ENCODE measurements at places on chromosomes 2 and 18.

GRCh38 chr2:21317131-21317530 lies 193.4 kb downstream of the TDRD15 start:
- DNase-seq = peak; percentile 67

DNA sequence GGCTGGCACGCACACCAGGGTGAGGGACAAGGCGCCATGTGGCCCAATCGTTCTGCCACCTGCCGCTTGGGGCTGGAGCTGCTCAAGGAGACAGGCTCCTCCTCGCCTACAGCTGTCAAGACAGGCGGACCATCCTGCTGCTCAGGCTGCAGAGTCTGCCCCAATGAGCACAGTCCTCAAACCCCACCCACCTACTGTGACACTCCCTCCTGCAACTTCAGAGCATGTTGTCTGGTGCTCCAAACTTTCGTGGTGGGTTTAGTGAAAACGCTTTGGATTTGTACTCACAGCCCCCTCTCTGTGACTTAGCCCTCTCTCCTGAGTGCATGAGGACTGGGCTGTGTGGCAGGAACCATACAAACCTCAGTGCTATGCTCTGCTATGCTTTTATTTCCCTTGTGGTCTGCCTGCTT lies 23.2 kb upstream of the SLC35F6 start:
- peak; percentile 73 for DNase-seq

DNA sequence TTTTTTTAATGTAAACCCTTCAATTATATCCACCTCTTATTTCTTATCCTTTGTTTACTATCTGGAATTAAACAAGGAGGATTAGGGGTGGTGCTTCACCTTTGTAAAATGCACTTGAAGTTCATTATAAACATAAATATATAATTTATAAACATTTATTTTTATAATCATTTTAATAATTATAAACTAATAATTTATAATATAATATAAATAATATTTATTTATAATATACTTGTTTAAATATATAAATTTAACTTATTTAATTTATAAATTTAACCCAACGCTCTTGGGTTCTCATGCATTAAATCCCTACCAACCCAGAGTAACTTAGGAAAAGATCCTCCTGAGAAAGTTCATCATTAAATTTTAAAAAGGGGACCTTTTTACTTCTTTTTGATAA lies 452.5 kb downstream of the PTPRM start:
- no peak for DNase-seq

- no peak for DNase-seq
Observed at GRCh38 chr2:126669772-126670171, 13.8 kb downstream of the GYPC start.

- peak; percentile 4 for DNase-seq
Observed at GRCh38 chr2:132651115-132652045, 18.6 kb downstream of the LYPD1 start.

GRCh38 chr2:72883356-72883962 lies 3.7 kb upstream of the SPR start:
- peak; percentile 28 for DNase-seq

DNA sequence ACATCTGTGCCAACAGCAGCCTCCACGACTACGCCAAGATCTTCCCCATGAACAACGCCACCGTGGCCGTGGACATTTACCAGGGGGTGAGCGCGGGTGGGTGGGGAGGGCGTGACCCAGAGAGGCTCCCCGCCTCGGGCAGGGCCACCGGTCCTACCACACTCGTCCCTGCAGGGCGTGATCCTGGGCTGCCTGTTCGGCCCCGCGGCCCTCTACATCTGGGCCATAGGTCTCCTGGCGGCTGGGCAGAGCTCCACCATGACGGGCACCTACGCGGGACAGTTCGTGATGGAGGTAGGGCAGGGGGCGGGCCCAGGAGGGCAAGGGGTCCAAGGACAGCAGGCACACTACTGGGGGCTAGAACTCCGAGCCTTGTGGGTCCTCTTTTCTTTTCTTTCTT lies 8.5 kb upstream of the CTDSP1 start:
- DNase-seq = no peak

DNA sequence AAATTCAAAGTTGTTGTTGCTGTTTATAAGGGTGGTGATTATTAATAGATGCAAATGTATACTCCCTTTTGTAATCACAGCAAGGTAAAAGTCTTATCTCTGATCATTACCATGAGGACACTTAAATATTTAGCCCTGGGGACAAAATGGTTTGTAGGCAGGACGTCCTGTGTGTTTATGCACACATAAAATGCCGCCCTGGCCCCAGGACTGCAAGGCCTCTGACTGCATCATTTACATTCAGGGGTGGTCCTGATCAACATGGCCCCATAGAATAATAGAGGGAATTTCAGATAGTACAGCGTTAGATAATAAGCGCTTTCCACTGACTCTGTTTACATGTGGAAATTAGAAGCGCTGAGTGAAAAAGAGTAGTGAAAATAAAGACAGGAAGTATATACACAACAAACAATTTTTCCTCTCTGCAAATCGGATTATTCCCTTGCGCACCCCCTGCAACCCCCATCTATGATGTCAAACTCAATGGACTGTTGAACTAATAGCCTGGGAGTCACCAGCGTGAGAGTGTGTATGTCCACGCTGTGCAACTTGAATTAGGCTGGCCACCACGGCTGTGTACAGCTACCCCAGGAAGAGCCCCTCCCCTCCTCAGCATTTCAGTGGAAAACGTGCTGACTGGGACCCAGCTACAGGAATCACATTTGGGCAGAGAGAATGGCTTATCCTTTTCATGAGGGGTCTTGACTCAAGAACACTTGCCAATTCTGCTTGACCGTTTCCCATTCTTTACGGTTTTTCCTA lies 291.5 kb downstream of the SOX11 start:
- no peak for DNase-seq

GRCh38 chr2:219495531-219496122 lies 3.1 kb upstream of the GMPPA start:
- peak; percentile 81 for DNase-seq

DNA sequence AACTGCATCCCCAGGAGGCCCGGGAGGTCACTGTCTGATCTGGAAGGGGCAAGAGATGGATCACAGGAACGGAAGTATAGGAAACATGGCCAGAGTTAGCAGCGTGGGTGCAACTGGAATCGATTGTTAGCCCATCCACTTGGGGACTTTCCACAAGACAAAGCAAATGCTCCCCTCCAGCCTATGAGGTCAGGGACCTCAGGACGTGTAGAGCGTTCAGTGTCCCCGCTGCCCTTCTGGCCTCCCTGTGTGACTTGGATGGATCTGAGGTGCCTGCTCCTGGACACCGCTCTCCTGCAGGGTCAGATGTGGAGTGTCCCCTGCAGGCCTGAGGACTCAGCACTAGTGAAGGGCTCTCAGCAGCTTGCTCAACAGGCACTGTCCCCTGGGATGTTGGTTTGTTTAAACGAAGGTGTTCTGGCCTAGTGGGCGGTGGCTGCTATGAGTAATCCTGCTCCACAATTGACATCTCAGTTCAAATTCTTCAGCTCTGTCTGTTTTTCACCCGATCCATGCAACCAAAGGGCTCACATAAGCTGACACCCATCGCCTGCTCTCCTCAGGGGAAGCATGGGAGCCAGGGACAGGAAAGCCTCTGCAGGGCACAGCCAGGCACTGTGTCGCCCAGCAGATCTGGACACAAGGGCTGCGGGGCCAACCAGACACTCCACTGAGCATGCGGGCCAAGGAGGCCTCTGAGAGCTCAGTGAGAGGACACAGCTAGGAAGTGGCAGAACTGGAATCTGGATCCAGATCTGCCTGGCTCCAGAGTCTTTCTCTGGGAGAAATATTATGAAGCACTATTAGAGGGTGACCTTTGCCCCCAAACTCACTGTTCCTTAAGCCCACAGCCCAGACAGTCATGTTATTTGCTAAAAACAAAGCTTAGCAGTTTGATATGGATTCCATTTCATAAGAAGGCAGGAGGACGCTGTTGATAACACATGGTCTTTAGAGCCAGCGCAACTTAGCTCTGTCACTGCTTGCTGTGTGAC lies 78.5 kb downstream of the RHOB start:
- no peak for DNase-seq

GRCh38 chr2:101956465-101957438 lies 35.0 kb upstream of the IL1R2 start:
- DNase-seq = no peak

DNA sequence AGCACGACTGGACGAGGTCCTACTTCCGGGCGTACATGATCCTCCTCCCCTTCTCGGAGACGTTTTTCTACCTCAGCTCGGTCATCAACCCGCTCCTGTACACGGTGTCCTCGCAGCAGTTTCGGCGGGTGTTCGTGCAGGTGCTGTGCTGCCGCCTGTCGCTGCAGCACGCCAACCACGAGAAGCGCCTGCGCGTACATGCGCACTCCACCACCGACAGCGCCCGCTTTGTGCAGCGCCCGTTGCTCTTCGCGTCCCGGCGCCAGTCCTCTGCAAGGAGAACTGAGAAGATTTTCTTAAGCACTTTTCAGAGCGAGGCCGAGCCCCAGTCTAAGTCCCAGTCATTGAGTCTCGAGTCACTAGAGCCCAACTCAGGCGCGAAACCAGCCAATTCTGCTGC lies 24.8 kb downstream of the LYPD1 start:
- DNase-seq = no peak

DNA sequence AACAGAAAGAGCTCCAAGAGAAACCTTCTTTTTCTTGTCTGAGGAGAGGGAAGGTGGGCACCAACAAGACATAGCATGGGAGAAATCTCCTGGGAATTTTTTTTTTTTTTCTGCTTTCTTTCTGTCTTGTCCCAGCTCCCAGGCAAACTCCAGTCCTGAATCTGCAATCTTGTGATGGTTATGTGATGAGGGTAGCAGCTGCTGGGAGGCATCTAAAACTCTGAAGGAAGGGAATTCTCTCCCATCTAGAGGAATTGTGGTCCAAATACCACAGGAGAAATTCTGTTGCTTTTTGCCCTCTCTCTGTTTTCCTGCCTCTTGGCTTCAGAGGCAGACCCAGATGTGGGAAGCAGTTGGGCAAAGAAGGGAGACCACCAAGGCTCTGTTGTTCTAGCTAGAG lies 16.7 kb downstream of the SCRN3 start:
- no peak for DNase-seq

DNA sequence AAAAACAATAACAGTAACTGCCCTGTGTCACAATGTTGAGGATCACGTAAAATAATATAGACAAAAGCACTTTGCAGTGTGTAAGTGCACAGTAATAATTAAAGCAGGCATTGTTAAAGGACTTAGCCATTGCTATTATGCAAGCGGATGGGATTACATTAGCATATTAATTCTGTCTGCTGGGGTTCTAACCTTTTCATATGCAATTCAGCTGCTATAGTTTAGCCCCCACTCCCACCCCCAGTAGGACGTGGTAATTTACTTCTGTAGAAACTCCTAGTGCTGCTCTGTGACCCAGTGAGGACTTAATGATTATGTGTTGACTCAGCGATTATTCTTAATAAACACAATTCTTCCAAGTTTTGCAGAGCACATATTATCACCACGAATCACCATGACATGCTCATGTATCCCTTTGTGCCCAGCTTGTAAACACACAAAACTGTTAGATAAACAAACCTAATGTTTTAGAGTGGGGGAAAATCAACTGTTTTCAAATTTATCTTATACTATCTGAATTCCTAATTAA lies 5.1 kb upstream of the ADAM23 start:
- DNase-seq = no peak

- DNase-seq = no peak
Observed at GRCh38 chr18:58088691-58089065, 44.7 kb downstream of the NEDD4L start.

DNA sequence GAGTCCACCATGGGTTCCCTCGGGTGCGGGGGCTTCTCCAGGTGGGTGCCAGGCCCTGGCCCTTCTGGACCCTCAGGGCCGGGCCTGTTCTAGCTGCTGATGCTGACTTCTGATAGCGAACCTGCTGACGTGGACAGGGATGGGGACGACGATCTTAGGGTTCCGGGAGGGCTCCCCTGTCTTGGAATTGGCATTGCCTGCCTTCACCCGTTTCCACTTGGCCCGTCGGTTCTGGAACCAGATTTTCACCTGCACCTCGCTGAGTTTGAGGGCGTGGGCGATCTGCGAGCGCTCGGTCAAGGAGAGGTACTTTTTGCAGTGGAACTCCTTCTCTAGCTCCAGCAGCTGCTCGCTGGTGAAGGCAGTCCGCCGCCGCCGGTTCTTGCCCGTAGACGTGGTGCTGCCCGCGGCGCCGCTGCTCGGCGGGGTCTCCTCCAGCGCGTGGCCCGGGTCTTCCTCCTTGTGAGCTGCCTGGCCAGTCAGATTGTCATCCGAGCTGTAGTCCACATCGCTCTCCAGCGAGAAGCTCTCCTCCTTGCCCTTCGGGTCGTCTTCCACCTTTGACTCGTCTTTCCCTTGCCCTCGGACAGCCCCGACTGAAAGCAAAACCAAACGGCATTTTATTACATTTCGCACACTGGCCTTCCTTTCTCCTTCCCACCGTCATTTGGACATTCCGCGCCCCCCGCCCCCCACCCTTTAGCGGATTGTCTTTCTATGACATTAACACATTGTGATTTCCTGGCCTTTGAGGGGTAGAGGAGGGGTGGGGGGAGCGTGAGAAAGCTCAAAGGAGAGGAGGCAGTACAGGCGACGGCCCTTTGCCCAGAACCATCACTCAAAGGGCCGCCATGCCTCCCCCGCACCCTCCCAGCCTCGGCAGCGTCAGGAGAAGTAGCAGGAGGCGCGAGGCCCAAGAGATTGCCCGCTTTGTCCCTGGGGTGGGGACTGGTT lies 2.1 kb downstream of the GBX2 start:
- DNase-seq = no peak

GRCh38 chr2:182404975-182405561 lies 21.8 kb downstream of the PDE1A start:
- no peak for DNase-seq

DNA sequence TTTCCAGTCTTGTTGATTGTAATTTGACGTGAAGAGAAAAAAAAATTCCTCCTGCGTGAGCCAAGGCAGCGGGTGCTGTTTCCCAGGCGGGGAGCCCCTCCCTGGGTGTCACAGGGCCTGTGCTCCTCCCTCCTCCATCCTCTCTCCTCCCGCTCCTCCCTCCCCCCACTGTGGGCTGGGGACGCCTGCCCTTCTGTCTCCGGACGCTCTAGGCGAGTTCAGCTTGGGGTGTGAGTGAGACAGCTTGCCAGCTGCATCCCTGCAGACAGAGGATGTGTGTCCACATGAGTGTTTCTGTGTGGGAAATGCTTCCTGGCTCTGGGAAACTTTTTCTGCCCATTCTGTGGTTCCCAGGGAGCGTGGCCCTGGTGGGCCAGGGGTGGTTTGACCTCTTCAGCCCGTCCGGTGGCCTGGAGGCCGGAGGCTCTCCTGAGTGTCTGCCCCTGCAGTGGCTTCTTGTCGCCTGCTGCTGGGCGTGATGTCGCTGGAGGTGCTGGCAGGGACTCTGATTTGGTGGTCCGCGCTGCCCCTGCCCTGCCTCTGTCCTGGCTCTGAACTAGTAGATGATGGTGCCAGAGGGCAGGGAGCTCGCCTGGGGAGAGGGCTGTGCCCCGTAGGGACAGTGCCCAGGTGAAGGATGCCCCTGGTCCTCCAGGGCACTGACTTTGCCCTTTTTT lies 96.4 kb downstream of the USP40 start:
- no peak for DNase-seq

- peak; percentile 42 for DNase-seq
Observed at GRCh38 chr2:223692191-223692947, 90.2 kb upstream of the SCG2 start.

DNA sequence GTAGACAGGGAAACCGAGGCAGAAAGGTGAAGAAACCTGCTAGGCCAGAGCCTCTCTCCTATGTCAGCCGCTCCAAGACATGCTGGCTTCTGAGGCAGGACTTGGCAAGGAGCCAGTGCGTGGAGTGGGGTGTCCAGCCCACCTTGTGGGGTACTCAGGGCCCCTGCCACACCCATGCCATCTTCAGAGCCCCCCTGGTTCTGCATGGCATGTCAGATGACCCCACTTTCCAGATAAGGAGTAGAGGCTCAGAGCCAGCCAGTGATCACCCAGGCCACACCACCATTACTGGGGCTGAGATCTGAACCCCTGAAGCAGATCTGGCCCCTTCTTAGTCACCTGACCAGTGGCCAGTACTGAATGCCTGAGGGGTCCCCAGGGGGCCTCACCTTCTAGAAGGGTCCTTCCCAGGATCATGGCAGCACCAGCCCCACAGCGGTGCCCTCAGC lies 14.7 kb downstream of the CROCC2 start:
- no peak for DNase-seq

All from hematopoietic multipotent progenitor cell treated with erythropoietin and hydrocortisone succinate and interleukin-3 and kit ligand, for 8 days (in vitro differentiated cells).